CD4-positive, alpha-beta T cell treated with Interleukin-17A for 4 hours (primary cell): ENCODE measurements at places on chromosomes 3 and 15.
A peak's percentile ranks its signal among the peaks of the same experiment; 100 is the strongest.

DNA sequence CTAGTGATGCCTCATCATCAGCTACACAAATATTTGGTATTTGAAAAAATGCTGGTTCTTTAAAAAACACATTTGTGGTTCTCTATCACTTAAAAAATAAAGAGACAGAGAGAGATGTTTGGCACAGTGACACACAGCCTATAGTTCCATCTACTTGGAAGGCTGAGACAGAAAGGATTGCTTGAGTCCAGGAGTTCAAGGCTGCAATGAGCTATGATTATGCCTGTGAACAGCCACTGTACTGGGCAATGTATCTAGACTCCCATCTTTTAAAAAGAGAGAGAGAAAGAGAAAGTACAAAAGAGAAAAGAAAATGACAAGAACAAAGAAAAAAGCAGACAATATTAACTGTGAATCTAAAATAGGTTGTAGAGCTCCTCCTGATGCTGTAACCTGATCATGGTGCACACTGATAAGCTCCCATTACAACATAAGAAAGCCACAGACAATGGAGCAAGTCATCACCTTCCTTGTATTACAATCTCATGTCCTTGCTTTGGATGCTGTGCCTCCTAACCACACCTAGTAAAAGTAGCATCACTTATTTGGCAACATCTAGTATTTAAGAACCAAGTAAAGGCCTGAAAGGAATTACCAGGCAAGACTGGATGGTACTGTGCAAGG is 31.7 kb upstream of the MAP4 start:
- no peak for DNase-seq

DNA sequence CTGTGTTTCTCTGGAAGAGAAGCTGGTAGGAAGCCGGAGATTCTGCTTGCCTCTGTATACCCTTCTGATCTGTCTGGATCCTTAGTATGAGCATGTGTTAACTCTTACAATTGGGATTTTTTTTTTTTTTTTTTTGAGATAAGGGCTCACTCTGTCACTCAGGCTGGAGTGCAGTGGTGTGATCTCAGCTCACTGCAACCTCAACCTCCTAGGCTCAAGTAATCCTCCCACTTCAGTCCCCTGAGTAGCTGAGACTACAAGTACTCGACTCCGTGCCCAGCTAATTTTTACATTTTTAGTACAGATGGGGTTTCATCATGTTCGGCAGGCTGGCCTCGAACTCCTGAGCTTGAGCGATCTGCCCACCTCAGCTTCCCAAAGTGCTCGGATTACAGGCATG is 44.5 kb downstream of the RPN1 start:
- DNase-seq = no peak

GRCh38 chr3:24156466-24156865 is 211.4 kb downstream of the NR1D2 start:
- DNase-seq = no peak

DNA sequence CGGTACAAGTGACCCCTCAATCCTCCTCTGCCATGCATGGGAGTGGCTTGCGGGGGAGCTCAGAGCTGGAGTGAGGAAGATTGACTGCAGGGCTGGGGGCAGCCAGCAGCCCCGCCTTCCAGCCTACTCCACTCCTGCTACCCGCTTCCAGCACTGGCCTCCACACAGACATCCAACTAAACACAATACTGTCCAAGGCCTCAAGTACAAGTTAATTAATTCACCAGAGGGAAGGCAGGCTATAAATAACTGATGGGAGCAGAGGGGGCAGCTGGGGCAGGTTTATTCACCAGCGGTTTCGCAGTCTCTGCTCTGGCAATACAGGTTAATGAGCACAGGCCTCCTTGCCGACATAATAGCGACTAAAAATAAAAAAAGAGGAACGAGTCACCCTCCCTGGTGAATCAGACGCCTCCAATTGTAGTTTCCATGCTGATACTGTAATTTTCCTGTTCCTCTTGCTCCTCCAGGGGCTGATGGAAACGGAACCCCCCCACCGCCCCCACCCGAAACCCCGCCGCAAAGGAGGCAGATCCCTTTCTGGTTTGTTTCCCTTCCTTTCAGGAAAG is 166.4 kb upstream of the TLE3 start:
- DNase-seq = no peak

DNA sequence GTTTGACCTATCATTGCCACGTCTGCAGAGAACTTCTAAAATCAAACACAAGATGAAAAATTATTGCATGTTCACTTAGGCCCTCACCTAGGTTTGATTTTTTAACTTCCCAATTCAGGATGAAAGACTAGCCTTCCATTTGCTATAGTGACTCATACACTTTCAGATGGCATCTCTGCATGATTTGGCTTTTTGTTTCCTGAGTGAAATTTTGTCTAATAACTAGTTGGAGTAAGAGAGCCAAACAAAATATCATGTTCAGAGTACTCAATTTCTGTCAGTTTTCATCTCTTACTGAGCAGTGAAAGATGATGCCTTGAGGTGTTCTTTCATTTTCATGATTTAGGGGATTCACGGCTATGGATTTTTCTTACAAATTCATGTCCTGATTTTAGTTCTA is 122.9 kb downstream of the NSUN3 start:
- no peak for DNase-seq

DNA sequence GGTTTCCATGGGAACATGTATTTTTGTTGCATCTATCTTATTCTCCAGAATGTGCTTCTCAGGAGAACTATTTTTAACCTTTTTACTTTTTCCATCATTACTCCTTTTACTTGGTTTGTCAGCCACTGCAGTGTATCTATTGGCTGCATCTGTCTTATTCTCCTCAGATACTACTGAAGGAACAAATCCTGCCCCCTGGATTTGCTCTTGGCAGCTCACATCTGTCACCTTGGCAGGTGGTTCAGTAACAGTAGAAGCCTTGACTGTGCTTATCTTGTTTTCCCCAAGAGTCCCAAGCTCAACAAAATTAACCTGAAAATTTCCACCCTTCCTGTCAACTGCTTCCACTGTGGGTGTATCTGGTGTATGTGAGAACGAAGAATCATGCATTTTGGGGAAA is 106.0 kb downstream of the MAP4 start:
- DNase-seq = no peak

- no peak for DNase-seq
Observed at GRCh38 chr3:168696051-168696450, 600.3 kb upstream of the GOLIM4 start.

GRCh38 chr3:35677797-35678196 is 38.5 kb downstream of the ARPP21 start:
- no peak for DNase-seq

DNA sequence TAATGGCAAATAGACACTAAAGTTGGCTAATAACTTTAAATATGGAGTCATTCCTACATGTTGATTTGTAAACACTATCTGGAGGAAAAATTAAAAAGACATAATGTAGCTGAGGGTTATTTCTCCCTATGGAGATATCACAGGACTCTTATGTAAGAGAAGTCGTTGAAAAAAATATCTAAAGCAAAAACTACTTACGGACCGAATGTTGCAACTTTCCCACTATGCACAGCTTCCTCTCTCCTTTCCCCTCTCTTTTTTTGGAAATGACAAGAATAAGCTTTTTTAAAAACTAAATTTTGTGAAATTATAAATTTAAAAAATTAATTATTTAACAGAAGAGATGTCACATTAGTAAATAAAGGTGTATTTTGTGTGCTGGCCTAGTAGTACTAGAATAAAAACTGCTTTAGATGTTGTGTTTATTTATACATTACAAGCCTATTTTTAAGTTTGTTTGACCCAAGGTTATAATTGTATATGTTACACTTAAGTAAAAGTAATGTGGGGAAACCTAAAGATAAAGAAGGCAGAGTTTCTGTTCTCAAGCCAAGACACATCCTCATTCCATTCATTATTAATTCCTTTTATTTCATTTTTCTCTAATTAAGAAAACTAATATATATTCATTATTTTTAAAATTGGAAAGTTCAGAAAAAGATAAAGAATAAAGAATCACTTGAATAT is 20.7 kb upstream of the PPARG start:
- no peak for DNase-seq

DNA sequence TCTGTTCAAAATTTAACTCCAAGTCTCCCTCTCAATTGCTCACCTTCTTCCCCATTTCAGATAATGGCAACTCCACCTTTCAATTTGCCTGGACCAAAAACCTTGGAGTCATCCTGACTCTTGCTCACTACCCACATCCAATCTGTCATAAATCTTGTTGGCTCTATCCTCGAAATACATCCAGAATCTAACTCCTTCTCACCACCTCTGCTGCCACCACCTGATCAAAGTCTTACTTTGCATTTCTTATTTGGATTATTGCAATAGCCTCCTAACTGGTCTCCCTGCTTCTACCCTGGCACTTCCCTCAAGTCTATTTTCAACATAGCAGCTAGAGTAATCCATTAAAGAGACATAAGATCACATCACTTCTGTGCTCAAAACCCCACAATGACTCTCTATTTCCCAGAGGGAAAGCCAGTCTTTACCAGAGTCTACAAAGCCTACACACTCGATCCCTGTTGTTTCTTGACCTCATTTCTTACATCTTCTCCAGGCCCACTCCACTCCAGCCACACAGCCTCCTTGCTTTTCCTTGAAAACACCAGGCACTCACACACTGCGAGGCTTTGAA is 86.6 kb downstream of the GPR156 start:
- DNase-seq = peak; percentile 3

- DNase-seq = no peak
Observed at GRCh38 chr15:55970286-55970685, 23.1 kb downstream of the NEDD4 start.

DNA sequence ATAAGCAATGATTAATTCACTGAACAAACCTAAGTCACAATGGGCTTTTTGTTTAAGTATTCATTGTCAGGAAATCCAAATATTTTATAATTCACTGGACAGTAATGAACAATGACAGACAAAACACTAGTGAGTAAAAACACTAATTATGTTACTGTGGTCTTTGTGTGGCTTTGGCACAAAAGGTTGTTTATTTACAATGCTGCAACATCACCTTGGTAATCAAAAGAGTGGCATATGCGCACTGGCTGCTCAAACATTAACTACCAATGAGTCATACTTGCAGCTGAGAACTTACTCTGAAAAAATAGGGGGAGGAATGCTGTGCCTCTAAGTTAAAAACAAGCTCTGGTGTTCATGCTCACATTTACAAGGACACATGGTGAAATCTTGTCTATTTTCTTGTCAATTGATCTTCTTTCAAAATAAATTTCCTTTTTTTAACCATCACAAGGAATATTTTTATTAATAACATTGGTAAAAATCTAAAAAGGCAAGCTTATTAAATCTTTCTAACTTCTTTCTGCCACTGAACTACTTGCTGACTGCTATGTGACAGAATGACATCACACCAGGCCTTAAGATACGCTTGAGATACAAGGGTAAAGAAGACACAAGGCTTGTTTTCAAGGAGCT is 85.2 kb upstream of the PPIB start:
- DNase-seq = peak; percentile 10

- DNase-seq = no peak
Observed at GRCh38 chr3:127445581-127446343, 144.8 kb downstream of the TPRA1 start.

- DNase-seq = peak; percentile 22
Observed at GRCh38 chr3:31981206-31982181, at the start of the genes OSBPL10 and ZNF860. TSS of gene OSBPL10 (minus strand) at chr3:31981262. CDS start at chr3:31981179, 83 bp downstream. TSS of gene ZNF860 (plus strand) at chr3:31981750. CDS start at chr3:31989080, 7,330 bp downstream.

GRCh38 chr3:123287962-123288302 is 86.2 kb downstream of the SEC22A start:
- no peak for DNase-seq

DNA sequence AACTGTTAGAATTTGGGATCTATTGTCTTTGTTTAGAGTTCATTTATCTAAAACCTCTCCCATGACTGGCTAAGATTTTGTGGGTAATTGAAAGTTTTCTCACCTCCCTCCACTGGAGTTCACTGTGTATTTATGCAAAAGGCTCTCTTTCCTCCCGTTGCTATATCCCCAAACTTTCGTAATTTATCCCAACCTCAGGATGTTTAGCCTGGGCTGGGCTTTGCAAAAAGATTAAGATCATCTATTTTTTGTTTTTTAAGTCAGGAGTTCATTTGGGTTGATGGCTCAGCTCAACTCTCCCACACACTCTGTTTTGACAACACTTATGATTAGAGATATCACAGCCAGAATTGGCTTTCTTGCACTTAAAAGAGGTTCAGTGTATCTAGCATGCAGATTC is 27.0 kb downstream of the SUCNR1 start:
- DNase-seq = no peak

DNA sequence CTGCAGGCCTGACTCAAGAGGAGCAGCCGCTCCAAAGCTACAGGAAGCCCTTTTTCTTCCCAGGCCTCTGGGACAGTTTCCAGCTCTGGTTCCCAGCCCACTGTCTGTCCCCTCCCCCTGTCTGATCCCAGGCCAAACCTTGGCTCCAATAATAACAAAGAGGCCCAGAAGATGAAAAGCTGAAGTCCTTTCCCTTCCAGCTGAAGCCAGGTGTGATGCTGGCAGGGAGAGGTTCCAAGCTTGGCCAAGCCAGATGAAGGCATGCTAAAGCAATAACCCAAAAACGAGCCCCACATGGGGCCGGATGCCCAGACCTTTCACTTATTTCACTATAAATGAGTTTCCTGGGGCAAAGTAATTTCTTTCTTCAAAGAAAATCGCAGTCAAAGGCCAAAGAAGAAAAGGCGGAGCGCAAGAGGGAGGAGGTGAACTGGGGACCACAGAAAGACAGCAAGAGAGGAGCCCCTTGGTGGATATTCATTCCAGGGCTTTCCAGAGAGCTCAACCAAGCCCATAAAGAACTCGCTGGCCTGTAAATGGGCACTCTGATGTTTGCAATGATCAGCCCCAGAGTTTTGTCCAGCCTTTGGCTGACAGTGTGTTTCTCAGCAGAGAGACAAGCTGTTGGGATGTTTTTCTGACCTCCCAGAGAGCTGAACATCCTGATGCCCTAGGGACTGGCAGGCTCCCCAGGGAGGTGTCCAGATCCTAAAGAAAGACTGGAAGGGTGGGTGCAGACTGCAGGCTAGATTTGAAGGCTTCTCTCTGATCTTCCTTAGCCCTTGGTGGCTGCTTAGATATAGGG is 157.6 kb downstream of the UACA start:
- no peak for DNase-seq

DNA sequence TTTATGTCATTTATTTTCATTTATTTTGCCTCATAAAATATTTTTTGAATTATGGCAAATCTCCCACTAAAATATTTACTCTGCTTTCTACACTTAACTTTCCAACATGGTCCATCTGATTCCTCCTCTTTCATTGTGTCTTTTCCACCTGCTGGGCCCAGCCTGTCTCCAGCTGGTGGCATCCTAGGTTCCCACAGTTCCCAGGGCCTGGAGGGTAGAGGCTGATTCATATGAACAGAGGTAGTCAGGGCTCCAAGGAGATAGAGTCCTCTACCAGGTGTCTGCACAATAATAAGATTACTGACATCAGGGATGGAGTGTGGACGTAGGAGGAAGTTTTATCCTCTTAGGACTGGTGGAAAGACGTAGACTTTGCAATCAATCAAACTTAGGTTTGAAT is 14.3 kb downstream of the ZBTB38 start:
- DNase-seq = no peak

- DNase-seq = no peak
Observed at GRCh38 chr15:56371495-56372147, 6.4 kb downstream of the TEX9 start.

GRCh38 chr3:151133175-151133574 is 47.7 kb downstream of the MED12L start:
- DNase-seq = no peak

DNA sequence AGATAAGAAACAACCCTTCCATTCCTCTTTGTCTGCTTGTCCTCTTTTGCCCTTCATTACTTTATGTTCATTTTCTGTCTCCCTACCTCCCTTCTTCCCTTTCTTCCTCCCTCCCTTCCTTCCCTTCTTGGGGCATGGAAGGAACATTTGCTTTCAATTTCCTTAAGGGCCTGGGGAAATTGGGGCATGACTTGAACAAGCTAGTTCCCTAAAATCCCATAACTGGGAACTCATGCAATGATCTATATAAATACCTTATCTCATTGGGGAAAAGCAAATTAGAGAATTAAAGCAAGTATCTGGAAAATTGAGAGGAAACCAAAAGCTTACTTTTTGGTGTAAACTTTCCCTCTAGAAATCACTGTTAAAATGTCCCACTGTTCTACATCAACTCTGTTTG is 35.7 kb downstream of the BOC start:
- no peak for DNase-seq
